ENCODE measurements at places on chromosomes 12 and 14.

DNA sequence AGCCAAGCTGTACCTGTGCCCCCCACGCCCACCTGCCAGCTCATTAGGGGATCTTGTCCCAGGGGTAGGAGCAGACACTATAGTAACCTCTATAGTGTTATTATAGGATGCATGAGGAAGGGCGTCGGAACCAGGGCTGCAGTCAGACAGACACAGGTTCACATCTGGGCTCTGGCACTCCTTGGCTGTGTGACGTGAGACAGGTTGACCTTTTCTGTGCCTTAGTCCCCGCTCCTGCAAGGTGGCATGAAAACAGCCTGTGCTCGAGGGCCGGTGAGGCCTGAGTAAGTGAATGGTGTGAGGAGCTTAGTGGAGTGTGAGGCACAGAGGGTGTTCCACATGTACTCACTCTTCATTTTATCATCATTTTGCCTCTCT lies 19.0 kb downstream of the ASB2 start:
- DNase-seq: no peak

DNA sequence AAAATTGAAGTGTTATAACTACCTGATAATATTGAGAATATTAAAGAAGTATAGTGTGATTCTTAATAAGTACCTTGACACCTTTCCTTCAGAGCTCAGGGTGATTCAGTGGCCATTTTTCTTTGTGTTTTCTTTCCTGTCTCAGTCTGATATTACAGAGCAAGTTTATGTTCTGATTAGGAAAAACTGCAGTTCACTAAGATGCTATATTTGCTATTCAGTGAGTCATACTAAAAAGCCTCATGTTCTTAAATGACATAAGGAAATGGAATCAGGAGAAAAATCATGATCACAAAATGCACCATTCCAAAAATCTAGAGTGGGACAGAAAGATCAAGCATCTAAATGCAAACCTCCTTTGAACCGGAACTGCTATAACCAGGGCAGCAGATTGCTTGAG lies 390.6 kb upstream of the ATP2B1 start:
- DNase-seq: no peak

GRCh38 chr12:8946733-8947132 lies 2.7 kb downstream of the M6PR start:
- DNase-seq: no peak

GRCh38 chr12:117450209-117450608 lies 88.8 kb upstream of the NOS1 start:
- DNase-seq: no peak

Data from uterus (tissue), 4 donors.